CD4-positive, alpha-beta memory T cell (primary cell): ENCODE measurements at places on chromosomes 5 and 9. TPM values are rescaled to one million over a fixed set of nuclear protein-coding genes. Genes with fewer than 3 reads are reported as not detected.

DNA sequence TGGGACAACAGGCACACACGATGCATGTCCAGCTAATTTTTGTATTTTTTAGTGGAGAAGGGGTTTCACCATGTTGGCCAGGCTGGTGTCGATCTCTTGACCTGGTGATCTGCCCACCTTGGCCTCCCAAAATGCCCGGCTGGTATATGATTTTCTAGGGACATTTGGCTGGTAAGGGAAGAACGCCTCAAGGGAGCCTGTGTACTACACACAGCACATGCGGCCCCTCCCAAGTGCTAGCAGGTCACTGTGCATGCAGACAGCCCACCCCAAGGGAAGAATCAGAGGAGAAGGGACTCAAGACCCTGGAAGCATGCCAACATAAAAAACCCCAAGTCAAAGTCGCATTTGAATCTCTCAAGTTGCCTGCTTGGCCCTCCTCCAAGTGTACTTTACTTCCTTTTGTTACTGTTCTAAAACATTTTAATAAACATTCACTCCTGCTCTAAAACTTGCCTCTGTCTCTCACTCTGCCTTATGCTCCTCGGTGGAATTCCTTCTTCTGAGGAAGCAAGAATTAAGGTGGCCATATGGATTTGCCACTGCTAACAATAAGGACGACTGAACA, 24.3 kb upstream of the OTULINL start:
- no peak overlapping the region for H3K27ac ChIP-seq
- no peaks in the 10 kb centered on the region for H3K27me3 ChIP-seq
- no peak for DNase-seq
- no peak overlapping the region for H3K4me3 ChIP-seq
- H3K4me1 ChIP-seq: peaks cover 10% of the 10 kb centered on the region

DNA sequence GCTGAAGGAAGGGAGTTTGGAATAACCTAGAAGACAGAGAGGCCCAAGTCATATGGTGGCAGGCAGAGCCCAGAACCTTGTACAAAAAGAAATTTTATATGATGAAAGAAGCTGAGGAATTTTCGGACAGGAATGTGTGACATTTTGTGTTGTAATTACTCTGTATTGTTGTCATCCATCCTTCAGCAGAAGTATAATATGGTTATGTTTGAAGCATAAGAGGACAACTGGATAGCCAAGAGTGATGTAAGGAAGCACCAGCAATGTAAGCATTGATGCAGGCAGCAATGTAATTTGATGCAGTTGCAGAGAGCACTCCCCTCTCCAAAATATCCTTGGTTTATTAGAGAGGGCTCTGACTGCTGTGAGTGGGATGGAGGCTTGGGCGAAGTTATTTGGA, 19.1 kb upstream of the SNX2 start:
- no peaks in the 10 kb centered on the region for H3K4me1 ChIP-seq
- H3K4me3 ChIP-seq: no peak overlapping the region
- no peaks in the 10 kb centered on the region for H3K27me3 ChIP-seq
- no peak for DNase-seq
- no peak overlapping the region for H3K27ac ChIP-seq

DNA sequence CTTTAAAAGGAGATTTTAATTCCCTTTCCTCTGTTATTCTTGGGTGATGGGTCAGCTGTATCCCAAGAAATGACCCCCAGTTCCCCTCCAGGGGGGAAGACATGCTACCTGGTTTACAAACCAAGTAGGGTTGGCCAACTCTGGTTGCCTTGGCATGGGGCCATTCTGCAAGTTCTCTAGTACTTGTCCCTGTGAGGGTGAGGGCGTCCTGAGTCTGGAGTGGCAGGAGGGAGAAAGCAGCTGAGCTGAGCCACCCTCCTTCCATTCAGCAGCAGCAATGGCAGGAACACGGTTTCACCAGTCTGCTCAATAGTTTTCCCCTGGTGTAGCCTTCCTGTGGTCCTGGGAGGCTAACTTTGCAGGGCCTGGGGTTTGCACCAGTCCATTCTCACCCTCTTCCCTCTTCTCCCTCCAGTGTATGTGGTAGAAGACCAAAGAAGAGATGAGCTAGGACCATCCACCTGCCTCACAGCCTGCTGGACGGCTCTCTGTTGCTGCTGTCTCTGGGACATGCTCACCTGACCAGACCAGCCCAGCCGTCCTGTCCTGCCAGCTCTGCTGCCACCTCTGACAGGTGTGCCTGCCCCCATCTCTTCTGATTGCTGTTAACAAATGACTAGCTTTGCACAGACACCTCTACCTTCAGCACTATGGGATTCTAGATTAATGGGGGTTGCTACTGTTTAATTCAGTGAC, 59.9 kb downstream of the PFDN1 start:
- peaks cover 7% of the 10 kb centered on the region for H3K36me3 ChIP-seq
- H3K4me3 ChIP-seq: no peak overlapping the region
- H3K27ac ChIP-seq: no peak overlapping the region
- no peak for DNase-seq

DNA sequence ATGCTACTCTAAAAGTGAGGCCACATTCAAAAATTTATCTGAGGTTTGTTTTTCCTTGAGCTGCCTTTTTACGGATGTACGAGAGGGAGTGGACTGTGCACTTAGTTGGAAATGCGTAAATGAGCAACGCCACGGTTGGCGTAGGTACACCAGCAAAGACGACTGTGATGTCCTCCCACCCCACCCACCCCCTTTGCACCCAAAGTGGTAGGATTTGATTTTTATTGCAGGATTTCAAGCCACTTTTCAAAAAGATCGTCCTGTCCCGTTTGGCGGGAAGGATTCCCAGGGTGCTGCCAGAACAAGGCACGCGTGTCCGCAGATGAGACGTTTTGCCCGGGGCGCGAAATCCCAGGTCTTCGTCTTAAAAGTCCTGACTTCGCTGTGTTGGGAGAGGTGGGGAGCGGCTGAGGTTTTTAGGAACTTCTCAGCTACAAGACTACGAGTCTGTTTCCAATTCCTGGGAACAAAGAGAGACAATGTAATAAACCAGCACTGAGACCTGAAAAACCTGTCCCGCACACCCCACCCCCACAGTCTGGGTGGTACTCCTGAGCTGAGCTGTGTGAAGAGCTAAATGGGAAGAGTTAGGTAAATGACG, 1.0 kb upstream of the TLE1 start:
- H3K27ac ChIP-seq: no peak overlapping the region
- H3K4me3 ChIP-seq: peak overlapping the region; percentile 38
- H3K36me3 ChIP-seq: no peaks in the 10 kb centered on the region
- H3K27me3 ChIP-seq: no peaks in the 10 kb centered on the region
- DNase-seq: no peak

The PDE6A gene
- total RNA-seq: not detected

The FOXD4L6 gene
- total RNA-seq: not detected

GRCh38 chr5:54257366-54258118, 52.8 kb downstream of the ARL15 start:
- no peaks in the 10 kb centered on the region for H3K36me3 ChIP-seq
- H3K27me3 ChIP-seq: no peaks in the 10 kb centered on the region
- H3K4me3 ChIP-seq: no peak overlapping the region
- H3K4me1 ChIP-seq: peaks cover 10% of the 10 kb centered on the region
- no peak overlapping the region for H3K27ac ChIP-seq
- no peak for DNase-seq

- H3K4me3 ChIP-seq: no peak overlapping the region
- H3K4me1 ChIP-seq: peaks cover 8% of the 10 kb centered on the region
Measured at GRCh38 chr9:88587182-88587581, 52.2 kb downstream of the NXNL2 start.

The CFAP77 gene
- not detected for total RNA-seq
